Right lung (tissue), 10 donors: ENCODE measurements at places on chromosomes 7 and 10. TPM values are rescaled to one million over a fixed set of nuclear protein-coding genes. Genes with fewer than 3 reads are reported as not detected.

DNA sequence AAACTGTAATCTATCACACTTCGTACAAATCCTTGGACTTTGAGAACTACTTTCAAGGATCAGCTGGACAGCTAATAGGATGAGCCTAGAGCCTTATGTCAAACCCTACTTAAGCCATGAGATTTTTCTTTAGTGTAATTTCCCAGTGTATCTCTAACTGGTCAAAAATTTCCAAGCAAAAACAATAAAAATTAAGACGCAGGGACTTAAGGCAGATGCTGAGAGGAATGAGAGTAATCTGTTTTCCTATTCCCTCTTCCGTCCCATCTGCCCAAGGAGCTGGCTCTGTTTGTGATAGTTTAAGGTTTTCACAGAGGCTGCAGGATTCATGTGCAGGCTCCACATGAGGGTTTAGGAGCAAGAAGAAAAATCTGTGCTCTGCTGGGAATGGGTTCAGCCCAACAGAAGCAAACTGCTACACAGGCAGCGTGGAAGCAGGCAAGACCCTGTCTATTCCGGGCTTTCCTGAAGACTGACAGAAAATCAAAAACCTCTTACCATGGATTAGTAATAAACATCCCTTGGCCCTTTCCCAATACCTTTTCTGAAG, 62.2 kb downstream of the ARMH3 start:
- no peak for DNase-seq

DNA sequence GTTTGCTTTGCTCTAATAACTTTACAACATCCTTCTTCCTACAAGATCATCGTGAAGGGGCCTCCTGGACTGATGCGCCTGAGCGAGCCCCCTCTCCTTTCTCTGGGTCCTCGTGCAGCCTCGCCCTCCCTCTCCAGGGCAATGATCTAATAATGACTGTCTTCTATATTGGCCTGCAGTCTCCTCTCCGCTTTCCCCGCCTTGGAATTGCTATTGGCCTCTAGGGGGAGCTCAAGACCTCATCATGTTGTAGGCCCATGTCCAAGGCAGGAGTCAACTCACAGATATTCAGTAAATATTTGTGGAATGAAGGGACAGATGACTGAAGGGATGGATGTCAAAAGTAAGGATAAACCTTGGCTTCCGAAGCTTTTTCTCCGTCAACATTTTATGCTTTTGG, 1180.3 kb downstream of the TYW1 start:
- peak; percentile 28 for DNase-seq

Gene BMPER
- 38.7 TPM for polyA plus RNA-seq

- DNase-seq = peak; percentile 40
Observed at GRCh38 chr10:89032141-89032891, 41.7 kb downstream of the FAS start.

- DNase-seq = no peak
Observed at GRCh38 chr10:48502791-48503190, 102.1 kb downstream of the ARHGAP22 start.

GRCh38 chr7:15765753-15766152, 79.3 kb upstream of the MEOX2 start:
- no peak for DNase-seq

GRCh38 chr7:51316262-51316665, 345 bp downstream of the COBL start:
- DNase-seq = no peak

- DNase-seq = no peak
Observed at GRCh38 chr7:151730591-151730990, 146.3 kb downstream of the PRKAG2 start.
